Activated CD4-positive, alpha-beta memory T cell treated with anti-CD3 and anti-CD28 coated beads, Interleukin-2, amount 10 ng/mL, durations not matched to agents 7 days and 5 days (primary cell): ENCODE measurements at places on chromosomes 3 and 15. TPM values are rescaled to one million over a fixed set of nuclear protein-coding genes. Genes with fewer than 3 reads are reported as not detected.

Gene RASL12
- not detected for total RNA-seq

Gene WDR93
- not detected for total RNA-seq

GRCh38 chr3:132563420-132564069, 33.5 kb upstream of the ACKR4 start:
- peaks cover 3% of the 10 kb centered on the region for H3K36me3 ChIP-seq
- H3K4me1 ChIP-seq, result peaks cover 2% of the 10 kb centered on the region
- no peak overlapping the region for H3K27ac ChIP-seq
- no peak overlapping the region for H3K4me3 ChIP-seq

GRCh38 chr3:57998366-57999283, 9.6 kb upstream of the FLNB start:
- H3K27ac ChIP-seq, result peak overlapping the region; percentile 23
- H3K36me3 ChIP-seq, result no peaks in the 10 kb centered on the region
- no peaks in the 10 kb centered on the region for H3K27me3 ChIP-seq
- no peak for DNase-seq

DNA sequence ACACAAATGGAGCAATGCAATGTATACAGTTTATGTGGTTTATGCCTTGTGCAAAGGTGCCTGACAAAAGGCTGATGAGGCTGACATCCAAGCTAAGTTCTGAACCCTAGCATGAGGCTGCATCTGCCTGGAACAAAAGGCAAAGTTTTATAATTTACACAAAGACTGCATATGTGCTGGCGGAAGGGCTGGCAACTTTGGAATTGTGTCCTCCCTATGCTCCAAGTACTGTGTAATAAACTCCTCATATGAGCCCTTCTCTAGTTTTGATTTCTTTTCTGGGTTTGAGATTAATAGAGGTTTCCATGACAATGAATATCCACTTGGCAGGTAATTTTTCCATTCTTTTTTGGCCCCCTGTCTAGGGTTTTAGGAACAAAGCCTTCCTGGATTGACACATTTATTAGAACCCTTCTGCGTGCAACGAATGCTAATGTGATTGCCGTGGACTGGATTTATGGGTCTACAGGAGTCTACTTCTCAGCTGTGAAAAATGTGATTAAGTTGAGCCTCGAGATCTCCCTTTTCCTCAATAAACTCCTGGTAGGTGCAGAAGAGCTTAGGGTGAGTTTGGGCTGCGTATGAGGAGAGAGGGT, 10.8 kb downstream of the PLA1A start:
- H3K4me1 ChIP-seq, result peaks cover 9% of the 10 kb centered on the region
- H3K36me3 ChIP-seq, result no peaks in the 10 kb centered on the region
- no peak overlapping the region for H3K27ac ChIP-seq
- DNase-seq, result no peak
- no peak overlapping the region for H3K4me3 ChIP-seq
- peaks cover 27% of the 10 kb centered on the region for H3K27me3 ChIP-seq

DNA sequence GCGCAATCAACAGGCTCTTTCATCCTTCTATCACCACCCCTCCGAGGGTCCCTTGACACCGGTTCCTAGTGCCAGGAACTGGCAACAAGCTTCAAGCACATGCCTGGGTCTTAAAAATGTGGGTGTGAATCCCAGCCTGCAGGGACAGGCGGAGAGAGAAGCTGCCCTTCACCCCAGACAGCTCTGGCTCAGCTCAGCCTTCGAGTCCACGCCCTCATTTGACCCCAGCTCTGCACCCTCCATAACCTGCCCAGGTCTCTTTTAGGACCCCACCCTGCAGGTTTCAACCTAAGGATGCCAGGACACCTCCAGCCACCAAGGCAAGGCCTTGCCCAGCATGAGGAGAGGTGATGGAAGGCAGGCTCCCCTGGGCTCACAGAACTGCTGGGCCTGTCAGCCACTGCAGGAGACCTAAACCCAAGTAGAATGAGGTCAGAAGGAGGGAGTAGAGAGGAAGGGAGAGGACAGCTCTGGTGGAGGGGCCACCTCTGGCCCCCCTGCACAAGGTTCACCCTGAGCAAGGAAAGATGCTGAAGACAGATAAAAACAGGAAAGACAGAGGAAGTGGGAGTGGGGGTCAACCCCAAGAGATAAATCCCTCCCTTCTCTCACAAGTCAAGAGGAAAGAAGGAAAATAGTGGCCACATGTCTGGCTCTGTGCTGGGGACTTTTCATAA, 2.6 kb upstream of the LOXL1 start:
- peaks cover 73% of the 10 kb centered on the region for H3K4me1 ChIP-seq
- H3K27me3 ChIP-seq, result no peaks in the 10 kb centered on the region
- DNase-seq, result no peak

DNA sequence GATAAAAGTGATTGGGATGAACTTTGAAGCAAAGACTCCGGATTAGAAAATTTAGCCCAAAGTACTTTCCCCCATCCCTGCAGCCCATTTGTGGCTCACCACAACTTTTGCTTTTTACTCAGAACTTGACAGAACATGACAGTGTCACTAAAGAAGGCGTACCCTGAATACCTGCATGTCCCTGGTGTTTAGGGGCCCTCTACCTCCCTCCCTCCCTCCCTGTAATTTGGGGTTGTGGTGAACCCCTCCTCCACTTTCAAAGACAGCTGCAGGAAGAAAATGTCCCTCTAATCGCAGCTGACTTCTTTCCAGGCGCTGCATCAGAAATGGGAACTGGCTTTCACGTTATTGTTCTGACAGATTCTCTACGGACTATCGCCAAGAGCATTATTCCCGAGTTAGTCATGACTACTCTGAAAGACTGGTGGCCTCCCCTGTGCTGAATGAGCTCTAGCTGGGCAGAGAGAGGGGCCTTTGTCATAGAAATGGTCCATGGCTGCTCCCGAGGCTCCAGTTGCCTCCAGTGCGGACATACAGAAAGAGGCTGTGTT, 93.2 kb upstream of the ARHGEF3 start:
- H3K4me3 ChIP-seq, result no peak overlapping the region
- peaks cover 26% of the 10 kb centered on the region for H3K36me3 ChIP-seq
- no peak for DNase-seq
- peaks cover 30% of the 10 kb centered on the region for H3K4me1 ChIP-seq

Gene UBE2E2
- 1.3 TPM for total RNA-seq

GRCh38 chr15:68209272-68209671, 4.1 kb upstream of the CALML4 start:
- no peak for DNase-seq
- H3K27ac ChIP-seq, result peak overlapping the region; percentile 86
- H3K4me1 ChIP-seq, result peaks cover 41% of the 10 kb centered on the region
- no peaks in the 10 kb centered on the region for H3K27me3 ChIP-seq
- H3K36me3 ChIP-seq, result no peaks in the 10 kb centered on the region
- H3K4me3 ChIP-seq, result peak overlapping the region; percentile 59

DNA sequence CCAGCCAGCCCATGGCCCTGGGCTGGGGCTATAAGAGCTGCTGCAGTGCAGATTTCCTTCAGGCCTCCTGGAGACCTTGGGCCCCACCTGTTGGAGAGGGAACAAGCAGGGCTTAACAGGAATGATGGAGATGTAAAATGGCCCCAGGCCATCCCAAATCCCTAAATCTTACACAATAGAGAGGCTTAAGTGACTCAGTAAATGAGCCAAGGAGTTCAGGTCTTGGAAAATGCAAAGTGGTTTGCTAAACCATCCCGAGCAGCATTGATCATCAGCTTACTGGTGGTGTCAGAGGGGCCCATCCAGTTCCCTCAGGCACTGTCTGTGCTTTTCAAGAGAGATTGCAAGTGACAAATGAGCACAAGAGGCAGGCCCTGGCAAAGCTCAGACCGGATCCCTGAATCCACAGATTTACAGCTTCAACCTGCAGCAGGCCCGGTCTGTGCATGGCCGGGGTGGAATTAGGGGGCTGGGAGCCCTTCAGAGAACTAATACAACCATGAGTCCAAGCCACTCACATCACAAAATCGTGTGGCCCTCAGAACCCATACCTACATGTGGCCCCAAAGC, 325.4 kb downstream of the UACA start:
- peaks cover 22% of the 10 kb centered on the region for H3K4me1 ChIP-seq
- DNase-seq, result no peak
- no peak overlapping the region for H3K27ac ChIP-seq
- peaks cover 18% of the 10 kb centered on the region for H3K27me3 ChIP-seq
- H3K4me3 ChIP-seq, result no peak overlapping the region
- no peaks in the 10 kb centered on the region for H3K36me3 ChIP-seq

DNA sequence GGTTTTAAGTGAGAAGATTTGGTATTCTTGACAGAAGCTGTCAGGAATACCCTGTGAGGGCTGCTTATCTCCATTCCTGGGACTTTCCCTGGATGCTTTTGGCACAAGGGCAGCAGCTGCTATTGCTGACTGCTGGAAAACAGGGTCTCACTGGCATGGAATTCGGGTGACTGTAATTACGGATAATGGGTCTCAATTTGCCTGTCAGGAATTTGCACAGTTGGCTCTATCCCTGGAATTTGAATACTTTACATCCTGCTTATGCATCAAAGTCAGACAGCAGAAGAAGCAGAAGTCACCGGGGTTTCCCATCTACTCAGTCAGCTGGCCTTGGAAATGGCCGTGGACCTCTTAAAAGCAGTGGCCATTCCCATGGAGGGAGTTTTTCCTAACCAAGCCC, 25.9 kb upstream of the AKAP13 start:
- no peaks in the 10 kb centered on the region for H3K36me3 ChIP-seq
- H3K27ac ChIP-seq, result no peak overlapping the region
- no peak overlapping the region for H3K4me3 ChIP-seq
- no peak for DNase-seq
- H3K27me3 ChIP-seq, result peaks cover 2% of the 10 kb centered on the region

- H3K36me3 ChIP-seq, result no peaks in the 10 kb centered on the region
- DNase-seq, result no peak
- H3K4me3 ChIP-seq, result no peak overlapping the region
- peaks cover 13% of the 10 kb centered on the region for H3K27me3 ChIP-seq
- H3K27ac ChIP-seq, result no peak overlapping the region
- H3K4me1 ChIP-seq, result no peaks in the 10 kb centered on the region
Observed at GRCh38 chr3:170980399-170980798, 46.1 kb downstream of the SLC2A2 start.

DNA sequence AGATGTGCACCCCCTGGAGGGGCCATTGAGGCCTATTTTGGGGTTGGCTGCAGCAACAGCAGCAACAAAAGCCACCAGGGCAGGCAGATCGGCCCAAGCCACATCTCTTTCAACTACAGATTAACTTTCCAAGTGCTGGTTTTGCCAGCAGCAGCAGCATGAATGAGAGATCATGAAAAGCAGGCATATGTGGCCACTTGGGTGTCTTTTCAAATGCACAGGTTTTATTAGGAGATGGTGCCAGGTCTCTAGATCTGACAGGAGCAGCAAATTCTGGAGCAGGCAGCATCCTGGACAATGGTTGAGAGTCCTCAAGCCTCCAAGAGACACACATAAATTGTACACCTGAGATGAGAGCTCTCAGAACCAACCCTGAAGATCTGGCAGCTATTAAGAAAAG, 31.7 kb upstream of the CCDC66 start:
- no peak overlapping the region for H3K27ac ChIP-seq
- H3K4me3 ChIP-seq, result no peak overlapping the region
- H3K36me3 ChIP-seq, result no peaks in the 10 kb centered on the region
- no peaks in the 10 kb centered on the region for H3K4me1 ChIP-seq
- DNase-seq, result no peak
- H3K27me3 ChIP-seq, result peaks cover 16% of the 10 kb centered on the region

- peak; percentile 42 for DNase-seq
- H3K4me3 ChIP-seq, result peak overlapping the region; percentile 97
- peak overlapping the region; percentile 93 for H3K27ac ChIP-seq
- no peaks in the 10 kb centered on the region for H3K27me3 ChIP-seq
- H3K4me1 ChIP-seq, result peaks cover 42% of the 10 kb centered on the region
Observed at GRCh38 chr3:57556459-57557084, 498 bp downstream of the PDE12 start.

DNA sequence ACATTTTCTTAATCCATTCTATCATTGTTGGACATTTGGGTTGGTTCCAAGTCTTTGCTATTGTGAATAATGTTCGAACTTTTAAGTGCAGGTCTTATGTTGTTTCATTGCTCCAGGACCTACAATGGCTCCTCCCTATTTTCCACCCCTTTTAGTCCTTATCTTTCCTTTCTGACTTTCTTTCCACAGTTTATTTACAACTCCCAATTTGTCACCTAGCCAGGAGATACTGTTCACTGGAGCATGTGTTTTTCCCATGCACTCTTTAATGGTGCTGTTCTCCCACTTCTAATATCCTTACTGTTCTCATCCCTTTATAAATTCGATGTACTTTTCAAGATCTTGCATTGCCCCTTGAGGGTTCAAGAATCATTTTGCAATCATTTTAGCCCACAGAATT, 290.0 kb downstream of the WDR72 start:
- DNase-seq, result no peak
- H3K27ac ChIP-seq, result no peak overlapping the region
- no peak overlapping the region for H3K4me3 ChIP-seq
- H3K27me3 ChIP-seq, result no peaks in the 10 kb centered on the region

GRCh38 chr15:88513195-88513594, 33.3 kb downstream of the DET1 start:
- no peak for DNase-seq
- no peak overlapping the region for H3K4me3 ChIP-seq
- H3K27ac ChIP-seq, result no peak overlapping the region

GRCh38 chr3:107430214-107430995, 53.2 kb downstream of the CCDC54 start:
- peak overlapping the region; percentile 50 for H3K27ac ChIP-seq
- H3K36me3 ChIP-seq, result no peaks in the 10 kb centered on the region
- H3K4me1 ChIP-seq, result peaks cover 17% of the 10 kb centered on the region
- peaks cover 23% of the 10 kb centered on the region for H3K27me3 ChIP-seq

DNA sequence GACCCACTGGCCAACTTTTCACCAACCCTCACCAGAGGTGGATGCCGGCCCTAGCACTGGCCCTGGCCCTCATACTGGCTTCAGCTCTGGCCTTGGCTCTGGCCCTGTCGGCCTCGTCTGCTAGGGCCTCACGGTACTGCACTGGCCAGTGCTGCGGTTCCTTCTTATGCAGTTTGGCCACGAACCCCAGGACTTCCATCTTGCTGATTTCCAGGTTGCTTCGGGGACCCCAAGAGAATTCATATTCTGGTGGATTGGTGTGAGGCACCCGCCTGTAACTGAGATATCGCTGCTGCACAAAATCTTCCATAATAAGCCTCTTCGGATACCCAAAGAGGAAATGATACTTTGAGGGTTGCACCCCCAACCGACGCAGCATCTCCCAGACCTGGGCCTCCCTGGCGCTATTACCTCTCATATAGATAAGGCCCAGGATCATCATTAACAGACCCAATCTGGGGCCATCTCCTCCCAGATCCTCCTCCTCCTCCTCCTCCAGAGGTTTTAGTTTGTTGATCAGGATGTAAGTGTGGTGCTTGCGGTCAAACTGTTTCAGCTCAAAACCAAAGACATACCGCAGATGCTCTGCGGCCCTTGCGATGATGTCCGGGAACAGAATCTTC, 883 bp downstream of the MAGEF1 start:
- peak overlapping the region; percentile 80 for H3K4me3 ChIP-seq
- peaks cover 17% of the 10 kb centered on the region for H3K36me3 ChIP-seq
- H3K27me3 ChIP-seq, result peaks cover 9% of the 10 kb centered on the region
- peaks cover 27% of the 10 kb centered on the region for H3K4me1 ChIP-seq

GRCh38 chr3:58322793-58323192, 9.9 kb upstream of the PXK start:
- peaks cover 18% of the 10 kb centered on the region for H3K36me3 ChIP-seq
- H3K27ac ChIP-seq, result no peak overlapping the region
- H3K27me3 ChIP-seq, result no peaks in the 10 kb centered on the region
- H3K4me1 ChIP-seq, result peaks cover 29% of the 10 kb centered on the region

Gene CCDC54
- total RNA-seq, result not detected

- peak; percentile 7 for DNase-seq
- H3K27me3 ChIP-seq, result peaks cover 25% of the 10 kb centered on the region
- H3K4me1 ChIP-seq, result peaks cover 12% of the 10 kb centered on the region
- no peak overlapping the region for H3K4me3 ChIP-seq
- H3K36me3 ChIP-seq, result no peaks in the 10 kb centered on the region
Observed at GRCh38 chr15:66865622-66866611, 163.9 kb downstream of the SMAD6 start.

GRCh38 chr15:60494108-60494507, 15.2 kb upstream of the ICE2 start:
- H3K4me1 ChIP-seq, result peaks cover 10% of the 10 kb centered on the region
- peaks cover 42% of the 10 kb centered on the region for H3K36me3 ChIP-seq

Gene CLDN11
- not detected for total RNA-seq
